ENCODE measurements at places on chromosomes 12 and 14. TPM values are rescaled to one million over a fixed set of nuclear protein-coding genes. Genes with fewer than 3 reads are reported as not detected.
A peak's percentile ranks its signal among the peaks of the same experiment; 100 is the strongest.

Gene WASHC4
- total RNA-seq = 102 TPM

GRCh38 chr12:106914796-106915634, 40.7 kb upstream of the TMEM263 start:
- no peak for DNase-seq

DNA sequence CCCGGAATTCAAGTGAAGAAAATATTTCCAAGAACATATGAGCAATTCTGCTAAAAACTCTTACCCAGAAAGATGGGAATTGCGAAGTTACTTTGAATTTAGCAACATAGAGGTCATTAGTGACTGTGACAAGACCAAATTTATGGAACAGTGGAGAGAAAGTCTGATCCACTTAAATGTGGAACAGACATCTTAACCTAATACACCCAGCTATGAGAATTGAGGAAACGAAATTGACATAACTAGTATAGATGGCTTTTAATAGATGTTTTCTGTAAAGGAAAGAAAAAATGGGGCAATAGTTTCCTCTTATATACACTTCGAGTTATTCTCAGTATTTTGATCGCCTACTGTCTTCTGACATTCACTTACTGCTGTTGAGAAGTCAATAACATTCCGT, 4.6 kb downstream of the OVCH1 start:
- DNase-seq = no peak

GRCh38 chr14:87990682-87991081, 2.3 kb downstream of the GALC start:
- no peak for DNase-seq

- DNase-seq = no peak
These were observed 257.7 kb downstream of the NAV3 start for GRCh38 chr12:78088391-78088832.

- peak; percentile 26 for DNase-seq
These were observed 352.0 kb downstream of the BCAT1 start for GRCh38 chr12:24596768-24597388.

DNA sequence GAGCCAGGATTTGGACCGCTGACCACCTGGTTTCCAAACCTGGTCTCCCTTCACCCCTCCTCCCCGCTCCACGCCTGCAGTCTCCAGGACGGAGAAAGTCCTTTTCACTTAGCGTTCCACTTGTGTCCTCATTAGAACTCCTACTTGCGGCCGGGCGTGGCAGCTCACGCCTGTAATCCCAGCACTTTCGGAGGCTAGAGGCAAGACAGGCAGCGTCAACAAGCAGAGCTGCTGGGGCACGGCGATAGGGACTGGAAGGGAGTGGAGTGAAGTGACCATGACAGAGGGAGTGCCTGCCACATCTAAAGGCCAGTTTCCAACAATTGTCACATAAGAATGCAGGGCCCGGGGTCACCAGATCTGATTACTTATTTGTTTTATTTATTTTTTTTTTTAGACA, 132.5 kb upstream of the NCOR2 start:
- no peak for DNase-seq

DNA sequence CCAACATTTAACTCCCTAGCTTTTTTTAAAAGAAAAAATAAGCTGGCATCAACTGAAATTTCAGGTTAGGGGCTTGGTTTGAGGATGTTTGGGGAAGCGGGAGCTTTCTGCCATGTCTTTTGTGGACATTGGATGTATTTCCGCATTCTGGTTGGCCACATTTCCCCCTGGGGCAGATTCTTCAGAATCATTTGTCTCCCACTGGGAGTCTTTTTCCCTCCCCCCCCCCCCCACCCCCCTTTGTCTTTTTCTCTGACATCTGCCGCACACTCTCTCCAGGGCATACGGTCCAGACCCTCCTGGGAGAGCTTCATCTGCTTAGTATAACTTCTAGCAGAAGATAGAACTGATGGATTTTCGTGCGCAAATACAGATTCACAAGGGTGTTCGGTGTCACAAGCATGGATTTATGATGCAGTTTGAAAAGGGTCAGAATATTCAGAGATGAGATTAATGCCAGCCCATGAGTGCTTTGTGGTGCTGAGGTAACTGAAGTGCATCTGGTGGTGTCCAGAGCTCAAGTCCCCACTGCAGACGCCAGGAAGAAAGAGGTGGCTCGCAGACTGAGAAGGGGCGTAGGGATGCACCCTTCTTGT, 40.2 kb downstream of the ETV6 start:
- DNase-seq = no peak

Gene ZNF10
- total RNA-seq = 14.3 TPM

DNA sequence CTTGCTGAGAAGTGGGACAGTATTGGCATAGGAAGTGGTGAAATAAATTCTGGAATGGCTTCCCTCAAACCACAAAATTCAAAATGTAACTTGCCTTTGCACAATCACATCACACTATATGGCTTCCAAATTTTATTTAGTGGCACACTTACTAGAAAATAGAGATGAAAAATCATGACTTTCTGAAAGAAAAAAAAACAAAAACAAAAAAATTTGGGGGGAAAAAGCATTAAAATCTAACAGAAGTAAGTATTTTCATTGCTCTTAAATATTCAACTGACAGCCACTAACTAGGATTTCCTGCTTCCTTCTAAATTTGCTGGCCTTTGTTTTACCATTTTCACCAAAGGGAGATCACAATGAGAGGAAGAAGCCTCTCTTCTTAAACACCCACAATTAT, 23.0 kb downstream of the ATF7 start:
- DNase-seq = no peak

Gene IL22
- total RNA-seq = not detected

GRCh38 chr12:94712815-94713515, 62.6 kb upstream of the TMCC3 start:
- no peak for DNase-seq

Gene WSCD2
- total RNA-seq = 4.2 TPM

DNA sequence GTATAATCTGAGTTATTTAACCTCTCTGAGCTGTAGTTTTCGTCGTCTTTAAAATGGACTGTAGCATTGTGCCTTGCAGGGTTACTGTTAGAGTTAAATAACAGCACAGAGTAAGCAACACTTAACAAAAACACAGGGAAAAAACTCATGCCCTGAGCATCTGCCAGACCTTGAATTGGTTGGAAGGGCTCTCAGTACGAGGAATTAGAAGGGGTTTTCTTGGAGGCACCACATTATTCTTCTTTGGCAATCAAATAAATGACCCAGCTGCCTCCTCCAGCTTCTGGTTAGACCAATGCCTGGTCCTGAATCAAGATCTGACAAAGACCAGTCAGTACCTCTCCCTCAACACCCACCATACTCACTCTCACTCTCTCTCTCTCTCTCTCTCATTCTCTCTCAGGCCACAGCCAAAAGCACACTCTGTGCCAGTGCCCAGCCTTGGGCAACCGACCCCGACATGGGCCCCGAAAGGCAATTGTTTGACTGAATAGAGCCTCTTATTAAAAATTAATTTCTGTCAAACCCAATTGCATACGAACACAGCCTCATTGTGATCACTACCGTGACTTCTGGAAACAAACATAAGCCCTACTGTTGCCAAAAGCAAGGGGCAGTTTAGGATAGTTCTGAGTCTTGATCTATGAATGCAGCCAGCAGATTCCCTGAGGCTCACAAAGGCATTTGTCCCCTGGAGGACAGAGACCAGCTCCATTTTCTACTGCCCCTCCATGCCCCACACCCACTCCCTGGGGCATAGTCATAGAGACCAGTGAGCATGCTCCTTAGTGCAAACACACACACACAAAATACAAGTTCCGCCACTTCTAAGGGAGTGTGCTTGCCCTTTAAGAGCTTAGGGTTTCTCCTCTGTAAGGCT, 23.9 kb downstream of the DUSP6 start:
- DNase-seq = no peak

Gene HCAR2
- total RNA-seq = 3.8 TPM

DNA sequence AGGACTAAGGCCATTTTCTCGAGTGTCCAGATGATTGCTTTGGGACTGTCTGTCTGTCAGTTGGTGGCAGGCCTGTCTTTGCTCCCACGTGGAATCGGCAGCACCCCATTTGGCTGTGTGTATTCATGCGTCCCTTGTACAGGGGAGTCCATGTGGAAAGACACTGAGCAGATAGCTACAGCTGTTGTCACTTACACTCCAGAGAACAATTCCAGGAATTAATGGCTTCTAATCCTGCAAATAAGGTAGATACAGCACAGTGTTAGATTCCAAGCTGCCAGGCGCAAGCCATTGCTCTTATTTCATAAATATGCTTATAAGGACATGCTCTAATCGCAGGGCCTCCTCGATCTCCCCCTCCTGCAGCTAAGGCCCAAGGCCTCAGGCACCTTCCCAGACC, 208.8 kb downstream of the VRK1 start:
- no peak for DNase-seq

- no peak for DNase-seq
These were observed 7.2 kb downstream of the PDE3A start for GRCh38 chr12:20375560-20375959.

DNA sequence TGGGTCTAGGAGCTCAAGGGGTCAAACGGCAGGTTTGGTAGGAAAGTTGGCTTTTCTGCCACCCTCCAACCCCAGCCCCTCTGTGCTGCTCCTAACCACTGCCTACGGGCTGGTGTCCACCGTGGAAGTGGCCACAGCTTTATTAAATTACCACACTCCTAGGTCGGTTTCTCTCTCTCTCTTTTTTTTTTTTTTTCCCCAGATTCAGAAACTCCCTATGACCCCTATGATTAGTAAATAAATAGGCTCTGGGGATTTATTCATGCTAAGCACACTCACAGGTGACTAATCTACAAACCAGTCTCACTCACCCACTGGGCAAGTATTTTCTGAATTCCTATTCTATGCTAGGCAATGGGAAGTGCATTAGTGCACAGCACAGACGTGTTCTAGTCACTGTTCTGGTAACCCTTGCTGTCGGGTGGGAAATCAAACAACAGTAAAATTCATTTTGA, 8.7 kb upstream of the DDX47 start:
- peak; percentile 35 for DNase-seq

Gene SMIM41
- total RNA-seq = not detected

GRCh38 chr12:2487278-2487677, 307.5 kb upstream of the FKBP4 start:
- no peak for DNase-seq

GRCh38 chr12:107761502-107761904, 566 bp upstream of the PRDM4 start:
- peak; percentile 23 for DNase-seq

Gene PPM1H
- 19.6 TPM for total RNA-seq

Gene SPTLC2
- total RNA-seq = 34.3 TPM

DNA sequence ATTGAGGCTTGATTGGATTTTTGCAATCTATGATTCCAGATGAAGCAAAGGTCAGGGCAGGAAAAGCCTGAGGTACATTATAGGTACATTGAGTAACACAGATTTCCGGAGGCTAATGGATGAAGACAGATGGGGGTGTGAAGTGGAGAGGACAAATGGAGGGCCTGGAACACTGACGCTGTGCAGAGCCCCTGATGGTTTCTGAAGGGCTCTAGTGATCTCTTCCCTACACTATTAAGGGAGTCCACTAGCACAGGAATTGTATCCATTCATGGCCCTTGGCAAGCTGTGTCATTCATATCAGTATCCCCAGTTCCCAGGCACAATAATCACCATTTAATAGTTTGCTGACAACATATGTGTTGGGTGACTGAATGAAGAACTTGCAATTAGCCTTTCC, 284.8 kb downstream of the ITPR2 start:
- DNase-seq = no peak

DNA sequence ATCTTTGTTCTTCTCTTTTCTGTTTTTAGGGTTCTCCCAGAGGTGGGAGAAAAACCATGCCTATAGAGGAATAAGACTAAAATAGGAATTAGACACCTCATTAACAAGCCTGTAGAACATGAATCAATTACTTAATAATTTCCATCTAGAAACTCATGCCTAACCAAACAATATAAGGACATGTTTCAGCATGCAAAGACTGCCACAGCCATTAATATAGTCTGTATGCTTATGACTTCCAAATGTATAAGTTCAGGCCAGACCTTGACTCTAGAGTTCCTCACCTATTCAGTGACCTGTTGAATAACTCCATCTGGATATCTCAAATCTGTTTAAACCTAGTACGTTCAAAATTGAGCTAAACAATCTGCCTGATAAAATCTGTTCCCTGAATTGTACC, 304.6 kb downstream of the BMP4 start:
- DNase-seq = no peak

DNA sequence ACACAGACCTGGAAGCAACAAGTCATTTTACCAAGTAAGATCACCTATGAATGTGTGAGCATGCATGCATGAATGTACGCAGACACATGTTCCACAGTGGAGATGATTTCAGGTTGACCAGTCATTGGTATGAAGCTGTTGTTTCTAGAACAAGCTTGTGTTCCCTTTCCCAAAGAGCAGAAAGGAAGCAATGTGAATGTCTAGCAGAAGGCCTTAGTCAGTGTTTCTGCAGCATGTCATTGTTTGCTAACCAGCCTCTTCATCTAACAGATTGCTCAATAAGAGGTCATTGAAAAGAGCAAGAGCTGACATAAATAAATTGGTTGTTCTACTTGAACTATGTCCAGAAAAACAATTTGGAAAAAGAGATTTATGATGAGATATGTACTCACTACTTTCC, 191.4 kb downstream of the PLCZ1 start:
- peak; percentile 32 for DNase-seq

DNA sequence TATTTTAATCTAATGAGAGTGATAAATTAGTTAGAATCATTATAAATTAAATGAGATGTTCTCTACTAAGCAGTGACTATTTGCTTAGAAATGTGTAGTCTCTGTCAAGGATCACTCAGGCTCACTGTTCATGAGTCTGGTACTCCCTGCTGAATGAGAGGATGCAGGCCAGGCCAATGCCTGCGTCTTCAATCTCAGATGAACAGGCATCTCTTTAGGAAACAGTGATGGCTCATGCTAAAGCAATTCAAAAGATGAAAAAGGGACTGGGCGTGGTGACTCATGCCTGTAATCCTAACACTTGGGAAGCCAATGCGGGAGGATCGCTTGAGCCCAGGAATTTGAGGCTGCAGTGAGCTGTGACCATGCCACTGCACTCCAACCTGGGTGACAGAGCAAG, 106.8 kb downstream of the ZFC3H1 start:
- peak; percentile 26 for DNase-seq

- DNase-seq = no peak
These were observed 34.6 kb upstream of the NID2 start for GRCh38 chr14:52103416-52103815.

DNA sequence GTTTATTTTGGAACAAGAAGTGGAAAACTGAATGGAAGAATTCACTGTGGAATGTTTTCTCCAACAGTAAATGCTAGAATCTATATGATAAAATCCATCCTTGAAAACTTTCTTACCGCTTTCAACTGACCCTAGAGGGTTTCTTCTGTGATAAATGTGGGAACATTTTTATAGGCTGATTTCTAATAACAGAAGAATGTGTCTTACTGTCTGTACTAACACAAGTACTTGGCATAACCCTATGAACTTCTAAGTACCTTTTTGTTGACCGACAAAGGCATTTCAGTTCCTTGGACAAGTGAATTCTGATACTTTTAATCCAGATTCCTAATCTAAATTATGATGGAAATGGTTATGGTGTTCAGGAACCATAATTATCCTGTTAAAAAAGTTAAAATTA, 1109.7 kb upstream of the FLRT2 start:
- DNase-seq = no peak

All from hepatocyte (in vitro differentiated cells).